ENCODE measurements at places on chromosomes 13 and 19.

GRCh38 chr19:48192750-48193149 is 22.3 kb downstream of the ZSWIM9 start:
- H3K27ac ChIP-seq: no peak overlapping the region
- no peaks in the 10 kb centered on the region for H3K4me1 ChIP-seq
- peaks cover 23% of the 10 kb centered on the region for H3K36me3 ChIP-seq
- no peak for DNase-seq
- no peaks in the 10 kb centered on the region for H3K27me3 ChIP-seq
- no peak overlapping the region for H3K4me3 ChIP-seq

DNA sequence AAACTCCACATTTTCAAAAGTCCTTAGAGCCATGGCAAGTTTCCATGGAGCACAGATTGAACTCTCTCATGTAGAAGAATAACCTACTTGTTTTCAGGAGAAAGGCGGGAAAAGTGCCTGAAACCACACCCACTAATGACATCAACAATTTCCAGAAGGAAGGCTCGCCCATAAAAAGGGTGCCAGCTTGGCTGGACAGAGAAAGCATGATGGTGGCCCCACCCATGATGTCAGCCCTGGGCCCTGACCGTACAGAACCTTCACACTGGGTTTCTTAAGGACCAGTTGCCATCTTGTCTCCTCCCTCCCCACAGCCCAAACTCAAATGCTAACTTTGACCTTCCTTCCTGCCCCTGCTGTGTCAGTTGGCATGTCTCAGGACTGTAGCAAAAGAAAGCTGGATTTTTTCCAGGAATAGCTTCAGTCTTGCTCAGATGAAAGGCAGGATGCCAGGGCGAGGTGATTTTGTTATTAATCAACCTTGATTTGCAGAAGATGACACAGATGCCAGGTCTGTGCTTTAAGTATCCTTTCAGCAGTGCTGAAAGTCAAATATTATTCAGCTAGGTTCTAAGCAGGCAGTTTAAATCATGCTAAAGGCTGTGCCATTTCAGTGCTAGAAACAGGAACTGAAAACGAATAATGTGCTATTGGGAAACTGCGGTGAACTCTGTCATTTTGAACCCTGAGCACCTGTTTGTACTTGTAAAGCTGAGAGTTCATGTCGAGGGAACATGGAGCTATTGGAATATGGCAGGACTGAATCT is 89.5 kb upstream of the RFC3 start:
- H3K27me3 ChIP-seq: no peaks in the 10 kb centered on the region
- H3K36me3 ChIP-seq: no peaks in the 10 kb centered on the region
- H3K27ac ChIP-seq: no peak overlapping the region
- H3K4me1 ChIP-seq: peaks cover 7% of the 10 kb centered on the region
- no peak overlapping the region for H3K4me3 ChIP-seq
- no peak for DNase-seq

GRCh38 chr19:31701146-31701545 is 351.9 kb upstream of the TSHZ3 start:
- DNase-seq: no peak
- peaks cover 5% of the 10 kb centered on the region for H3K27me3 ChIP-seq
- no peaks in the 10 kb centered on the region for H3K4me1 ChIP-seq
- H3K4me3 ChIP-seq: no peak overlapping the region

DNA sequence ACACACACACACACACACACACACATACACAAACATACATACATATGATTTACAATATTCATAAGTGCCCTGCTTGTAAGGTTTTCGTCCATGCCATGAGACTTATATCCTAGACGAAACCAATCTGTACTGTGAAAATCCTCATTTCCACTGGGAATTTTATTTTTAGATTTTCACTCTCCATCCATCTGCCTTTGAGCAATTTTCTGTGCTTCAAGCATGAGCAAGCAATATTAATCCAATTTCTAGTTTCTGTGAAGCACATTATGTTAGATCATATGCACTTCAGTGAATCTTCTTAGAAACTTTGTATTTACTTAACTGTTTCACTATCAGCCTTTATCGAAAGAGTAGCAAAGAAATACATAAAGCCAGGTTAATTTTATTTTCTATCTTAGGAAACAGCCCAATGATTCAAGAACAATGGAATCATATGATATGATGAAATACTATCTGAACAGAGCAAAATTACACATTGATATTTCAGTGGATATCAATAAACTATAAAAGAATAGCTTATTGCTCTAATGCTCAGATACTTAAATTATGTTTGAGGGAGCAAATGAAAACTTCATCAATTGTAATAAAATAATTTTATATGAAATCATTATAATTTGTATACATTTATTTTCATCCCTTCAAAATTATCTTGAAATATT is 1100.7 kb upstream of the MIR17HG start:
- no peak overlapping the region for H3K27ac ChIP-seq
- no peak for DNase-seq
- no peaks in the 10 kb centered on the region for H3K27me3 ChIP-seq

DNA sequence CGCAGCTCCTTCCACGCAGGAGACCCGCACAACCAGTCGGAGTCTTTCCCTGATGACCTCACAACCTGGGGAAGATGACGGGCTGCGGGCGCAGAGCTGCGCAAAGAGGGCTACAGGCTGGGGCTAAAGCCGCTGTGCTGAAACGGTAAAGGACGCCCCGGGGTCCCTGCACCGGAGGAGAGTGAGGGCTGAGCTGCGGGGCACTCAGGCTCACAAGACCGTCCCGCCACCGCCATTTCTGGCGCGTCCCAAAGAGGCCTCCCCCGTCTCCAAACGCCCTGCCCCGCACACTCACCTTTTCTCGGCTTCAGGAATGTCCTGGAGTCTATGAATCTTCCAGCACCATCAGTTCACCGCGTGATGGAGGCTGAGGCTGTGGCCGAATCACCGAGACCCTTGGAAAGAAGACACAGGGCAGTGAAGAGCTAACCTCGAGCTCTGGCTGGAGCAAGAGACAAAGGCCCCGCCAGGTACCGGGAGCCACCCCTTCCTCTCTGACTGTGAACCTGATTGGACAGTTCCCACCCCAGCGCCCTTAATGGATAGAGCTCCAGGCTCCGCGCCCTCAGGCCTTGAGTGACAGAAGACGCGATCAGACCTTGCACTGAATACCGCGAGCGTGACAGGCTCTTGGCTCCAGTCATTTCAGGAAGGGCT is 41.8 kb upstream of the ZNF429 start:
- peak overlapping the region; percentile 100 for H3K4me3 ChIP-seq
- peak; percentile 63 for DNase-seq
- peaks cover 31% of the 10 kb centered on the region for H3K36me3 ChIP-seq
- peak overlapping the region; percentile 100 for H3K27ac ChIP-seq
- no peaks in the 10 kb centered on the region for H3K27me3 ChIP-seq
- H3K4me1 ChIP-seq: peaks cover 4% of the 10 kb centered on the region

DNA sequence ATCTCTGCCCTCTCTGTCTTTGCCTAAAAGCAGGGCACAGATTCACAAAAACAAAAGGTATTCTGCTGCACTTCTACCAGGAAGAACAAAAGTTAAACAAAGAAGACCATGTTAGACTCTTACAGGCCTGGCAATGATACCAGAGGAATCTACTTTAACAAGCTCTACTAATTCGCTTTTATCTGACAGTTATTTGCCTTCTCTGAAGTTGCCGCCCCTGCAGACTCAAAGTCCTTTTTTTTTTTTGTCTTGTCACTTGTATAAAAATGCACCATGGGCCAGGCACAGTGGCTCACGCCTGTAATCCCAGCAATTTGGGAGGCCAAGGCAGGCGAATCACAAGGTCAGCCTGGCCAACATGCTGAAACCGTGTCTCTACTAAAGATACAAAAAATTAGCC is 176.5 kb upstream of the UBL3 start:
- H3K27ac ChIP-seq: no peak overlapping the region
- peaks cover 5% of the 10 kb centered on the region for H3K27me3 ChIP-seq
- no peak overlapping the region for H3K4me3 ChIP-seq
- DNase-seq: no peak

- no peaks in the 10 kb centered on the region for H3K27me3 ChIP-seq
- no peak overlapping the region for H3K4me3 ChIP-seq
- H3K36me3 ChIP-seq: peaks cover 2% of the 10 kb centered on the region
- no peak for DNase-seq
- H3K27ac ChIP-seq: no peak overlapping the region
Observed at GRCh38 chr19:33487901-33488800, 33.4 kb downstream of the PEPD start.

DNA sequence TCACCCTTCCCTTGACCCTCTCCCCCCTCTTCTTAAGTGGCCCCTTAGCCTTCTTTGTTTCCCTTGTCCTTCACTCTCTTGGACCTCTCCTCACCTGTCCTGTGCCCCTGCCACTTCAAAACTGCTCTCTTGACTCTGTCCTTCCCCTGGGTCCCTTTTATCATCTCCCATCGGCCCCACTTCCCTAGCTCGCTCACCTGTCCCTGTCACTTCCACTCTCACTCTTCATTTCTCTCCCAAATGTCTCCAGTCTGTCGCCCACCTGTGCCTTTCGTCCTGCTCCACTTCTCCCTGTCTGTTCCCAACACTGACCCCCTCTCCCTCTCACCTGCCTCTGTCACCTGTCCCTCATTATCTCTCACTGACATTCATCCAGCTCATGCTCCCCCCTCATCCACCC is 699 bp downstream of the IFNL1 start:
- H3K27ac ChIP-seq: no peak overlapping the region
- peaks cover 2% of the 10 kb centered on the region for H3K4me1 ChIP-seq
- no peak overlapping the region for H3K4me3 ChIP-seq
- peaks cover 32% of the 10 kb centered on the region for H3K27me3 ChIP-seq
- DNase-seq: no peak
- H3K36me3 ChIP-seq: no peaks in the 10 kb centered on the region

- no peaks in the 10 kb centered on the region for H3K36me3 ChIP-seq
- H3K4me1 ChIP-seq: peaks cover 5% of the 10 kb centered on the region
- no peak overlapping the region for H3K27ac ChIP-seq
- no peak overlapping the region for H3K4me3 ChIP-seq
- DNase-seq: no peak
Observed at GRCh38 chr13:73913751-73914518, 220.3 kb downstream of the KLF12 start.

GRCh38 chr13:21039097-21039800 is 22.1 kb downstream of the LATS2 start:
- no peak overlapping the region for H3K4me3 ChIP-seq
- DNase-seq: no peak
- H3K4me1 ChIP-seq: peaks cover 9% of the 10 kb centered on the region

GRCh38 chr13:40667622-40667978 is 1.2 kb upstream of the FOXO1 start:
- H3K4me3 ChIP-seq: peak overlapping the region; percentile 76
- H3K27ac ChIP-seq: peak overlapping the region; percentile 62
- peaks cover 10% of the 10 kb centered on the region for H3K27me3 ChIP-seq
- H3K4me1 ChIP-seq: peaks cover 18% of the 10 kb centered on the region
- DNase-seq: no peak
- no peaks in the 10 kb centered on the region for H3K36me3 ChIP-seq

DNA sequence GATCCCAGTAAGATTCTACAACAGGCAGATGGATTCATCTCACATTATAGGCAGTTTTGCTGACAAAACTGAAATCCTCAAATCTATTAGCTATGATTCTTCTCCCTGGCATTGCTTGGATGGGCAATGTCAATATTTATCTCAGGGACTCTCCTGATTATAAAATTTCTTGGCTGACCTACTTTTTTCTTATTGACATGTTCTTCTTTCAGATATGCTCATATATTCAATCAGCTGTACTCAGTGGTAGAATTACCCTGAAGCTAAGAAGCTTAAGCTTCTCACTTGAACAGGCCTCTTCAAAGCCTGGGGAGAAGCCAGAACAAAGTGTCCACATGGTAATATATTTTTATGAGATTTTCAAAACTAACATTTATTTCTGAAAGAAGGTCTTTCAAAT is 513.6 kb downstream of the PCDH9 start:
- H3K36me3 ChIP-seq: no peaks in the 10 kb centered on the region
- H3K27me3 ChIP-seq: no peaks in the 10 kb centered on the region
- no peak overlapping the region for H3K27ac ChIP-seq

- H3K4me1 ChIP-seq: no peaks in the 10 kb centered on the region
- DNase-seq: no peak
- H3K36me3 ChIP-seq: no peaks in the 10 kb centered on the region
- no peak overlapping the region for H3K27ac ChIP-seq
- peaks cover 43% of the 10 kb centered on the region for H3K27me3 ChIP-seq
- H3K4me3 ChIP-seq: no peak overlapping the region
Observed at GRCh38 chr13:25291691-25292090, 4.4 kb upstream of the MTMR6 start.

DNA sequence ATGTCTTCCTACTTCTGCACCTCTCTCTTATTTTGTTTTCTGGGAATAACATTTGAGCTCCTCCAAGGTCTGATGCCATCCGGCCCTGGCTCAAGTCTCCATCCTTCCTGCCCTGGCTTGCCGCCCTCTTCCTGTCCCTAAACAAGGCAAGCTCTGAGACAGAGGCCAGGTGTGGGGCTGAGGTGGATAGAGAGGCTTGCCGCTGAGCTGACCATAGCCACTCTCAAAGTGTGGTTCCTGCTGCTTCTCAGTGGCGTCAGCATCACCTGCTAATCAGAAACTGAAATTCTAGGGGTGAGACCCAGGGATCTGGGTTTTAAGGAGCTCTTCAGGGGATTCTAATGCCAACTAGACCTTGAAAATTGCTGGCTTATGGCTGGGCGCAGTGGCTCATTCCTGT is 6.0 kb upstream of the TPRX2 start:
- no peaks in the 10 kb centered on the region for H3K36me3 ChIP-seq
- H3K4me1 ChIP-seq: peaks cover 3% of the 10 kb centered on the region
- DNase-seq: no peak
- no peak overlapping the region for H3K27ac ChIP-seq
- H3K4me3 ChIP-seq: no peak overlapping the region

DNA sequence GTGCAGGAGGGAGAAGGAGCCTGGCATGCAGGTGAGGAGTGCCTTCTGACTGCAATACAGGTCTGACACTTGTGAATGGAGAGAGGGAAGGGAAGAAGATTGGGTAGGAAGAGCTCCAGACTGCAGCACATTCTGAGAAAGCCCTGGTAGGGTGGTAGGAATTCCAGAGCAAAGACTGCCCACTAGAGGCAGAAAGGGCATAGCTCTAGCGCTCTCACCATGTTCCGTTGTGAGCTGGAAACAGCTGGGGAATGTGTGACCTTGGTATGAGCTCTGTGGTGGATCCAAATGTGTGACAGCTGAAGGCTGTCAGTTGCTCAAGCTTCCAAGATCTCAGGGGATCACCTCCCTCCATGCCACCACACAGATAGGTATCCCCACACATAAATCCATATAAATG is 2.9 kb upstream of the MTUS2 start:
- H3K4me3 ChIP-seq: peak overlapping the region; percentile 25
- H3K36me3 ChIP-seq: no peaks in the 10 kb centered on the region
- no peak overlapping the region for H3K27ac ChIP-seq
- H3K4me1 ChIP-seq: peaks cover 3% of the 10 kb centered on the region

- no peak for DNase-seq
- H3K4me3 ChIP-seq: no peak overlapping the region
- peaks cover 41% of the 10 kb centered on the region for H3K27me3 ChIP-seq
- no peak overlapping the region for H3K27ac ChIP-seq
Observed at GRCh38 chr19:2294687-2295335, 12.8 kb upstream of the PEAK3 start.

Data from progenitor cell of endocrine pancreas (in vitro differentiated cells).